A549 treated with CpdA at 1 μM for 4 hours (cell line): ENCODE measurements at places on chromosomes 3 and 15. TPM values are rescaled to one million over a fixed set of nuclear protein-coding genes. Genes with fewer than 3 reads are reported as not detected.

SAMMSON gene
- total RNA-seq, result not detected in 5 replicates

RPP25 gene
- 18.9 to 28.8 TPM (median 27.3 TPM) in 5 replicates for total RNA-seq

KAT2B gene
- 4.3 to 7.7 TPM (median 4.9 TPM) in 5 replicates for total RNA-seq

BCL2A1 gene
- total RNA-seq, result 16.8 to 25.4 TPM (median 19.7 TPM) in 5 replicates

CYB561D2 gene
- 14.6 to 22.0 TPM (median 21.1 TPM) in 5 replicates for total RNA-seq

RNU5B-1 gene
- not detected in 5 replicates for total RNA-seq

IL20RB gene
- 0.94 to 1.3 TPM (median 1.0 TPM) in 5 replicates for total RNA-seq

CCDC33 gene
- 5.8 to 7.8 TPM (median 6.1 TPM) in 5 replicates for total RNA-seq
